Left lung (tissue), 14 donors: ENCODE measurements at places on chromosomes 4 and X.

- H3K27me3 ChIP-seq, result no peaks in the 10 kb centered on the region
- no peak overlapping the region for H3K27ac ChIP-seq
- H3K4me3 ChIP-seq, result no peak overlapping the region
- H3K4me1 ChIP-seq, result peaks cover 9% of the 10 kb centered on the region
- DNase-seq, result no peak
- H3K36me3 ChIP-seq, result no peaks in the 10 kb centered on the region
Measured at GRCh38 chr4:39464886-39465501, 6.1 kb downstream of the LIAS start.

DNA sequence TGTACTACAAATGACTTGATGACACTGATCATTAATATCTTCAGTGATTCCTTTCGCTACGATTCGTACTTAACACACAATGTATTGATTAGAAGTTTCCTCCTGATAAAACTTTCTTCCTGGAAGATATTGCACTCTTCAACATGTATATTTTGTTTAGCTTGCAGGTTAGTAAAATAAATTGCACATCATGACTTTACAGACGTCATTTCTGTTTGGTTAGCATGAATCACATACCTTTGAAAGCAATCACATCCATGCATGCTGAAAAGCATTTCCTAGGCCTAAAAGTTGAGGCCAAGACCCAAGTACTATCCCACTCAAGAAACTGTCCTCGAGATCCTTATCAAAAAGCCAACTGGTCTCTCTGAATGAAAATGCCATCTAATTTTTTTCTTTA lies 1841.0 kb upstream of the PCDH7 start:
- H3K36me3 ChIP-seq, result no peaks in the 10 kb centered on the region
- DNase-seq, result no peak
- H3K27me3 ChIP-seq, result no peaks in the 10 kb centered on the region
- H3K27ac ChIP-seq, result no peak overlapping the region

GRCh38 chr4:26806331-26806730 lies 54.3 kb upstream of the STIM2 start:
- no peak overlapping the region for H3K27ac ChIP-seq
- H3K36me3 ChIP-seq, result no peaks in the 10 kb centered on the region
- no peak for DNase-seq
- H3K4me1 ChIP-seq, result no peaks in the 10 kb centered on the region
- no peak overlapping the region for H3K4me3 ChIP-seq

DNA sequence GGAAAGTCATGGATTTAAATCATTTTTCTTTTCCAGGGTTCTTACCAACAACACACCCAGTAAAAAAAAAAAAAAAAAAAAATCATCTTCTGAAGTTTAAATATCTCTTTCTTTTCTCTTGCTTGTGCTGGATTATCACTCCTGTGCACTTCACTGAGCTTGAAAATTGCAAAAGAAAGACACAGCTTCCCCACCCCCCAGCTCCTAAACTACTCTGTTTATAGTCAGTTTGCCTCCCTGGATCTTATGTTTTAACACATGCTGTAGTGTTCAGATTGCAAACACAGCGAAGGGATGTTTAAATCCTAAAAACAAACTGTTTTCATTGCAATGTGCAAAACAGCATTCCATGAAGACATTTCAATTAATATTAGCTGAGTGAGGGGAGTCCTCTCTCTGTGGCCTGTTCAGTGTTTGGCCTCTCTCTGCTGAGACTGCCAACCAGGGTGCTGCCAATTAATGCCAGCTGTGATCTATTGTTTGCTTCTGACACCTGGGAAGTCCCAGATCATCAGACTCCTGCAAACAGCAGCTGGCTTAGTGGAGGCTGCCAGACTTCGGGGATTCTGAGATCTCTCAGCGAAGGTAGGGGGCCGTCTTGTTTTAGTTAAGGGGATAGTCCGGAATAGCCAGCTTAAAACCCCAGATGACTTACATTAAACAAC lies 171.1 kb upstream of the PITX2 start:
- no peak overlapping the region for H3K27ac ChIP-seq
- H3K36me3 ChIP-seq, result no peaks in the 10 kb centered on the region
- DNase-seq, result peak; percentile 3
- no peak overlapping the region for H3K4me3 ChIP-seq
- H3K27me3 ChIP-seq, result no peaks in the 10 kb centered on the region
- H3K4me1 ChIP-seq, result no peaks in the 10 kb centered on the region

GRCh38 chrX:44596277-44596676 lies 53.6 kb upstream of the FUNDC1 start:
- no peak overlapping the region for H3K27ac ChIP-seq
- H3K4me1 ChIP-seq, result no peaks in the 10 kb centered on the region
- H3K27me3 ChIP-seq, result no peaks in the 10 kb centered on the region

GRCh38 chr4:134057356-134057755 lies 144.2 kb downstream of the PABPC4L start:
- H3K4me3 ChIP-seq, result no peak overlapping the region
- H3K36me3 ChIP-seq, result no peaks in the 10 kb centered on the region
- DNase-seq, result no peak
- H3K27me3 ChIP-seq, result no peaks in the 10 kb centered on the region
- H3K4me1 ChIP-seq, result no peaks in the 10 kb centered on the region
- no peak overlapping the region for H3K27ac ChIP-seq
